ENCODE measurements at places on chromosomes 12 and 14. TPM values are rescaled to one million over a fixed set of nuclear protein-coding genes. Genes with fewer than 3 reads are reported as not detected.

DNA sequence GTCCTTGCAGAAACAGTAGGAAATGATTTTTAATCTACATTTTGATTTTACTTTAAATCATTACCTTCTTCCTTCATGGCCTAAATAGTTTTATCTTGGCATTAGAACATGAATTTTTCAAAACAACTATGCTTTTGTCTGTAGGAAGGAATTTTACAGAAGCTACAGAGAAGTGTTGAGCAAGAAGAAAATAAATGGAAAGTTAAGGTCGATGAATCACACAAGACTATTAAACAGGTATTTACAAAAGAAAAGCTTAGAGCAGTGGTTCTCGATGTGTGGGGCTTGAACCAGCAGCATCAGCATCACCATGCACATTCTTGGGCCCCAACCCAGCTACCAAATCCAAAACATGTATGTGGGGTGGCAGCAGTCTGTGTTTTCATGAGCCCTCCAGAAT is 91.6 kb downstream of the KTN1 start:
- no peak for DNase-seq

The RNASE7 gene
- polyA plus RNA-seq = 0.79 TPM

- DNase-seq = no peak
Measured at GRCh38 chr12:6016756-6017155, 71.7 kb upstream of the ANO2 start.

The ZDHHC22 gene
- polyA plus RNA-seq = 0.79 TPM

- no peak for DNase-seq
Measured at GRCh38 chr12:96354326-96354725, 45.9 kb downstream of the CDK17 start.

The ALG10B gene
- 11.1 TPM for polyA plus RNA-seq

GRCh38 chr12:43675048-43675904 is 83.3 kb downstream of the PUS7L start:
- DNase-seq = no peak

GRCh38 chr14:75461303-75461702 is 33.5 kb downstream of the JDP2 start:
- no peak for DNase-seq

GRCh38 chr12:43760396-43760795 is 1.6 kb downstream of the IRAK4 start:
- no peak for DNase-seq

DNA sequence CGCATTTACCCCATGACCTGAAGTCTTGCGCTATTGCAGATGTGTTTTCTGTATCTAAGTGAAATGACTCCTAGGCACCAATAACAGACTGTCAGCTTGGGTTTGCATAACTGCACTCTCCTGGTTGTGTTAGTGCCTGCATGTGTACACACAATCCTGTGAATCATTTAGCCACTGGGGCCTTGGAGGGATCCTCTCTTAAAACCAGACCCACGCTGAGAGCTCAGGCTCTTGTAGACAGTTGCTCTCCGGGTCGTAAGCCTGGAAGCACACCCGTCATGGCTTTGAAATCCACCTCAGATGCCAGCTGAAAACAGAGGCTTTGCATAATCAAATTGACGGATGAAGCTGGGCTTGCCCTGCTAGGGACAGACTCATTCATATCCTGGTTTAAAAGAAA is 79.2 kb upstream of the RBM19 start:
- DNase-seq = peak; percentile 0

- no peak for DNase-seq
Measured at GRCh38 chr12:124213666-124214347, 81.1 kb upstream of the RFLNA start.

The SIX6 gene
- polyA plus RNA-seq = 0.05 TPM

The EXOC3L4 gene
- polyA plus RNA-seq = 8.7 TPM

DNA sequence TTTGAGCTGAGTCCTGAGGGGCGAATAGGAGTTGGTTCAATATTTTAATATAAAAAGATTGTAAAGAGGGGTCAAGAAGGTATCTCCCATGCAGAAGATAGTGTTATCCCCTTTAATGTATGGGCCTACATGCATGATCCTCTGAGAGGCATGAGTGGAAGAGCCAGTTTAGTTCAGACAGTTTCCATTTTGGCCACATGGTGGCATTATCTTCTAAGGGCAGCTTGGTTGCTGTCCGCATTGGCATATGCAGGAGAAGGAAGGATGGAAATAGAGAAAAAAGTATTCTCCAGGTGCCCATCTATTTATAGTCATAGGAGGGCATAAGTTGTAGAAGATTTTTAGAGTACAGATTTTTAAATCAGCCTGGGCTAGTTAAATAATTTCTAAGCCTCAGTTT is 5.4 kb downstream of the SAMD4A start:
- DNase-seq = no peak

GRCh38 chr12:90216815-90217214 is 508.2 kb upstream of the ATP2B1 start:
- DNase-seq = no peak

GRCh38 chr12:50218386-50218785 is 51.2 kb upstream of the CERS5 start:
- no peak for DNase-seq

- no peak for DNase-seq
Measured at GRCh38 chr12:115213538-115214016, 529.6 kb upstream of the TBX3 start.

Data from renal cortex interstitium (tissue), 15 donors.